ENCODE measurements at places on chromosomes 7 and 10.

GRCh38 chr7:129864042-129864441, 88.7 kb downstream of the UBE2H start:
- DNase-seq: no peak

DNA sequence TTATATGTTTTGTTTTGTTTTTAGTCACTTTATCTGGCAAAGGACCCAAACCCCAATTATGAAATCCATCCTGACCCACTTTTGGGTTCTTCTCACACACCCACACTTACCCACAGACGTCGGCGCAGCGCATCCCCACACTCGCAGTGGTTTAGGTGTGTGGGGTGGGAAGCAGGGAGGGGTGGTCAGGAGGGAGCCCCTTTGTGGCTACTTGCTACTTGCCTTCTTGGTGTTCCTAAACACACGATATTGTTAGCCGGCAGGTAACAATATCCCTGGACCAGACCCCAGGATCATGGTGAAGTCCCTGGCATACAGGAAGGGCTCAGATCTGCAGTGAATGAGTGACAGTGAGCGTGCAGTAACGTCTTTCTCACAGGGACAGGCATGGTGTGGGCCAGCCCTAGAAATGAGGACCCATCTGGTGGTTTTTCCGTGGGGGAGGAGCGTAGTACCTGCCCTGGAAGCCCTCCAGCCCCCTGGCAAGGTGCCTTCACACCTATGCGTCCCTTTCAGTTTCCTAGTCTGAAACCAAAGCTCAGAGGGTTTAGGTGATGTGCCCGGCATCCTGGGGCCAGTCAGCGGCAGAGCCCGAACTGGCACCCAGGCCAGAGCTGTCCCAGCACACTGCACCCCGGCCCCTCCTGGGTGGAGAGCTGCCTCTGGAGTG, 4.4 kb downstream of the SPOCK2 start:
- DNase-seq: no peak

- DNase-seq: no peak
These were observed 290.6 kb downstream of the PRPF18 start for GRCh38 chr10:13877154-13877909.

DNA sequence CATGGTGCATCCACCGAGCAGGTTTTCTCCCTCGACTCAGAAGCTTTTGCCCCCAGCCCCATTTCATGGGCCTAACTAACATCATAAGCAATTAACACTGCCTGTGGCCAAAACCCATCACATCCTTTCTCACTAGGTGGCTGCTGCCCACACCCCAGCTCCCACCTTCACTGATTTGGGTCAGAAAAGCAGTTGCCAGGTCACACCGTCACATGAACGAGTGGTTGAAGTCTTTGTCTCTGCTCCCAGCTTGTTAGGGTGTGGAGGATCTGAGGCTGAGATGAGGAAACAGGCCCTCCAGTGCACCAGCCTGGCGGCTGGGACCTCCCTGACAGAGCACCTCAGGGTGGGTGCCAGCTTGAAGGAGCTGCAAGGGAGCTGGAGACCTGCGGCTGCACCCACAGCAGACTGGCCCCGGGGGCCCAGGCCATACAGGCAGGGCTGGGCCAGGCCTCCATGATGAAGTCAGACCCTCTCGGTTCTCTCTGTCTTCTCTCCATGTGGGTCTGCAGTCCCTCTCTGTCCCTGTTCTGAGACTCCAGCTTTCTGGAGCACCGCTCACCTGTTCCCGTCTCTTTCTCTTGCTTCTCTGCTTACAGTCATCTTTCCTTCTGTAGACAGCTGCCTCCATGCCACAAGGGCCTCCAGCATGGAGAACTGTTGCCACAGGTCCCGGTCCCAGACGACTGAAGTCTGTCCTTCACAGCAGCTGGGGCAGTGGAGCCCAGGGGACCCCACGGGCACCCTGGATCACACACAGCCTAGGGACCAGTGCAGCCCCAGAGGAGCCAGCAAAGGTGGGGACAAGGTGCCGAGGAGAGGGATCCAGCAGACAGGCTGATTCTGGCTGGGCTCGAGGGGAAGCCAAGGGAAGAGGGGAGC, 13.8 kb upstream of the INPP5A start:
- no peak for DNase-seq

- DNase-seq: no peak
These were observed 216.6 kb downstream of the ZMYND11 start for GRCh38 chr10:351770-352334.

- no peak for DNase-seq
These were observed 725.2 kb downstream of the SUGCT start for GRCh38 chr7:40859965-40860543.

GRCh38 chr7:56199639-56200038, 83.4 kb upstream of the NUPR2 start:
- DNase-seq: no peak

GRCh38 chr7:153152801-153153422, 393.4 kb downstream of the ACTR3B start:
- DNase-seq: no peak

DNA sequence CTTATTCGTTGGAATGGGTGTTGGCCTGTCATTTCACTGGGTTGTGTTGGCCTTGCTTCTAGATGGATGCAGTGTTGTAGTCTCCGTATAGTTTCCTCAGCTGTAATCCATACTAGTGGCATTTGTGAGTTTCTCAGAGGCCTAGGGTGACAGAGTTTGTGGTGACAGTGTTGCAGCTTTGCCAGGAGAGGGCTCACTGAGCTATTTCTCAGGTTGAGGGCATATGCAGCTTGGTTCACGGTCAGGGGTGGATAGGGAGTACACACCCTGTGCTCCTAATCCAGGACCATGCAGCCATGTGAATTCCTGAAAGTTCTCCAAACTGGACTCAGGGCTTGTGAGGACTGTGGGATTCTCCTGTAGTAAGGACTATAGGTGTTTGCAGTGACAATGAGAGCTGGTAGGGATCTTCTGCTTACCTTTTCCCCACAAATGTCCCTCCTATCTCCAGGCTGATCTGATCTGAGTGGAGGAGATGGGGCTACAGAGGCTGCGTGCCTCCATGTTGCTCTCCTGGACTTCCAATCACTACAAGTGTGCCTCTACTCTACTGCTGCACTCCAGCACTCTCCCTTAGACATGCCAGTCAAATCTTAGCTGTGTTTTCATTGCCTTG, 229.0 kb downstream of the STK31 start:
- no peak for DNase-seq

DNA sequence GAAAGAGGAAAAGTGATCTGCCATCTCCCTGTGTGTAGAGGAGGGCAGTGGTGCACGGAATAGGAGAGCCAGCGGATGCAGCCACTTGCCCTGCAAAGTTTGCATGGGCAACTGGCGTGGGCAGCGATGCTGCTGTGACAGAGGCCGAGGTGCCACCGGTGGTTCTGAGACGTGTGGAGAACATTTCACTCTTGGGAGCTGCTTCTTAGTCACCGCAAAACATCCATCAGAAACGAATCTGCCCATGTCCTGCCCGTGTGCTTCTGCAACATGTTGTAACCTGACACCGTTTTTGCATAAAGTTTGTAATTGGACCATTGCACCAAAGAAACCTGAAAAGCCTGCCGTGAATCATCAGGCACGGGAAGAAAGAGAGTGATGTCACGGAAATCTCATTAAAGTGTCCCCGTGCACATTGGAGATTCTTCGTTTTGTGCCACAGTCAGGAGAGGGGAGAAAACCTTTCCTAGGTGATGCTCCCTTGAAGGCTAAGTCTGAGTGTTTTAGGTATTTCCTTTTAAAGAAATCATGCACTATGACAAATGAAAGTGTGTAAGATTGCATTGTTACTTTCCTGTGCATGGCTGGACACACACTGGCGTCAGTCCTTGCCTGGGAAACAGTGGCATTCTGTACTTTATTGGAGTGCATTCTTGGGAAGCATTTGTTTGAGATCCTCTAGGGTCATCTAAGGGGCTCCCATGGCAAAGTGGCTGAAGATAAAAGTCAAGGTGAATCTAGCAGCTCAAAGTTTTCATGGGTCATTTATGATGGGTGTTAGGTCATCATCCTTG, 302.6 kb downstream of the KLF6 start:
- no peak for DNase-seq

All from KG1 (cell line).